ENCODE measurements at places on chromosomes 12 and 14. TPM values are rescaled to one million over a fixed set of nuclear protein-coding genes. Genes with fewer than 3 reads are reported as not detected.

- no peaks in the 10 kb centered on the region for H3K36me3 ChIP-seq
- no peak for DNase-seq
- no peaks in the 10 kb centered on the region for H3K4me1 ChIP-seq
- H3K4me3 ChIP-seq, result no peak overlapping the region
- peaks cover 6% of the 10 kb centered on the region for H3K27me3 ChIP-seq
Observed at GRCh38 chr12:7242176-7243101, 53.0 kb downstream of the PEX5 start.

Gene TEX52
- total RNA-seq, result not detected

Gene MYF5
- total RNA-seq, result not detected

- H3K4me3 ChIP-seq, result no peak overlapping the region
- peaks cover 39% of the 10 kb centered on the region for H3K27me3 ChIP-seq
- peaks cover 3% of the 10 kb centered on the region for H3K36me3 ChIP-seq
- peaks cover 7% of the 10 kb centered on the region for H3K4me1 ChIP-seq
- H3K27ac ChIP-seq, result no peak overlapping the region
Observed at GRCh38 chr12:124143726-124144125, 151.2 kb upstream of the RFLNA start.

DNA sequence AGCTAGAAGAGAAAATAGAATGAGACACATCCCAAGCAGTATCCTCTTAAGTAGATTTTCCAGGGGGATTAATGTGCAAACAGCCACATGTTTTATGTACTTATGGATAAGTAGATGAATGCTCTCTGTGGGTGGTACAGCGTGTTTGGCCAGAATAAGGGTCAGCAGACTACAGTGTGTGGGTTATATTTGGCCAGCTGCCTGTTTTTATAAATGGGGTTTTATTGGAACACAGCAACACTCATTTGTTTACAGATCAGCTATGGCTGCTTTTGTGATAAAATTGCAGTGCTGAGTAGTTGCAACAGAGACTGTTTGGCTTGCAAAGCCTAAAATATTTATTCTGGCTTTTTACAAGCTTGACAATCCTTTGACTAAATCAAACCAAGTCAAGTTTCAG lies 780.2 kb upstream of the SEL1L start:
- H3K36me3 ChIP-seq, result no peaks in the 10 kb centered on the region
- H3K4me1 ChIP-seq, result no peaks in the 10 kb centered on the region
- no peaks in the 10 kb centered on the region for H3K27me3 ChIP-seq
- H3K27ac ChIP-seq, result no peak overlapping the region
- no peak overlapping the region for H3K4me3 ChIP-seq

DNA sequence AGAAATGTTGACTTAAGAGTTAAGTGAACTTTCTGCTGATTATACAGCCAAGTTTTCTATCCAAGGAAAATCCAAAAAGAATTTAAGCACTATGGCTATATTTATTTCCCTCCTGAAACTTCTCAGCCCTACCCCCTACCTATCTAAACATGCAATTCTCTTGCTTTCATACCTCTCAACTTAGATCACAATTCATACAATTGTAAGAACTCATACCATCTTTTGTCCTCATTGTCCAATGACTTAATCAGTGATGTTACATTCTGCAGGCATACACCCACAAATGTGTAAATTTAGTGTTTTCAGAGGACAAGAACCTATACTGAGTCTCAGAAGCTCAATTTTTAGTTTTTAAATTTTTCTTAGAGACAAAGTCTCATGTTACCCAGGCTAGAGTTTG lies 62.1 kb downstream of the ZFC3H1 start:
- no peaks in the 10 kb centered on the region for H3K27me3 ChIP-seq
- H3K4me3 ChIP-seq, result no peak overlapping the region
- H3K36me3 ChIP-seq, result peaks cover 17% of the 10 kb centered on the region
- no peak for DNase-seq
- peaks cover 7% of the 10 kb centered on the region for H3K4me1 ChIP-seq

DNA sequence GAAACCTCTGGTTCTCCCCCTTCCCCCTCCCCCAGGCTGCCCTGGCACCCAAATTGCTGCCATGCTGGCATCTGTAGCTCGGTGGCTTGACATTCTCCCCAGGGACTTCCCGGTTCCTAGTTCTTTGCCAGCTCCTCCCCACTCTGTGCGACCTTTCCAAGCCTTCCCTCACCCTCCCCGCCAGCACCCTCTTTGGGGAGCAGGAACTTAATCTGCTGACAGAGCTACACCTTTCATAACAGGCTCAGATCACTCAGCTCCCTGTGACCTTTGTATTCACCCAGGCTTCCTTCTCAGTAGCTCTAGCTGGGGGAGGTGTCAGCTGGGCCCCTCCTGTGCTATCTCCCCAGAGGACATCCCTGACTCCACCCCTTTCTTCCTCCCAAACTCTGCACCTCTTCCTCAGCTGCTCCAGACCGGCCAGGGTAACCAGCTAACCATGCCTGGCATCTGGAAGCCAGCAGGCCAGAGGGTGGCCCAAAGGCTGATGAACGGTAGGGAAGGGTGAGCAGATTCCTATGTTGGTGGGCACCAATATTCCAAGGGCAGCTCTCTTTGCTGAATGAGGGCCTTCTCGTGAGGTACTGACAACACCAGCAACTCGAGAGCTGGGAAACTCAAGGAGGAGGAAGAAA lies 1.8 kb upstream of the COX14 start:
- DNase-seq, result no peak
- H3K4me1 ChIP-seq, result peaks cover 34% of the 10 kb centered on the region
- no peaks in the 10 kb centered on the region for H3K36me3 ChIP-seq
- H3K27me3 ChIP-seq, result no peaks in the 10 kb centered on the region
- H3K27ac ChIP-seq, result peak overlapping the region; percentile 95
- peak overlapping the region; percentile 27 for H3K4me3 ChIP-seq

- H3K27ac ChIP-seq, result peak overlapping the region; percentile 5
- peaks cover 29% of the 10 kb centered on the region for H3K4me1 ChIP-seq
- no peak for DNase-seq
- H3K36me3 ChIP-seq, result peaks cover 2% of the 10 kb centered on the region
- H3K4me3 ChIP-seq, result no peak overlapping the region
- no peaks in the 10 kb centered on the region for H3K27me3 ChIP-seq
Observed at GRCh38 chr12:10967409-10967808, 19.3 kb downstream of the TAS2R50 start.

GRCh38 chr14:56149151-56149550 lies 30.9 kb downstream of the PELI2 start:
- DNase-seq, result no peak
- no peaks in the 10 kb centered on the region for H3K36me3 ChIP-seq
- H3K4me3 ChIP-seq, result no peak overlapping the region
- no peak overlapping the region for H3K27ac ChIP-seq
- H3K4me1 ChIP-seq, result peaks cover 36% of the 10 kb centered on the region
- H3K27me3 ChIP-seq, result no peaks in the 10 kb centered on the region

Gene DMAC2L
- 17.7 TPM for total RNA-seq

GRCh38 chr12:20280515-20280914 lies 87.8 kb upstream of the PDE3A start:
- H3K4me1 ChIP-seq, result peaks cover 19% of the 10 kb centered on the region
- H3K27ac ChIP-seq, result peak overlapping the region; percentile 1
- H3K27me3 ChIP-seq, result no peaks in the 10 kb centered on the region
- DNase-seq, result no peak
- no peak overlapping the region for H3K4me3 ChIP-seq

All from osteocyte (in vitro differentiated cells).